ENCODE measurements at places on chromosomes 7 and 10.
A peak's percentile ranks its signal among the peaks of the same experiment; 100 is the strongest.

GRCh38 chr7:151012911-151013347 lies 11.4 kb downstream of the ATG9B start:
- DNase-seq, result no peak

DNA sequence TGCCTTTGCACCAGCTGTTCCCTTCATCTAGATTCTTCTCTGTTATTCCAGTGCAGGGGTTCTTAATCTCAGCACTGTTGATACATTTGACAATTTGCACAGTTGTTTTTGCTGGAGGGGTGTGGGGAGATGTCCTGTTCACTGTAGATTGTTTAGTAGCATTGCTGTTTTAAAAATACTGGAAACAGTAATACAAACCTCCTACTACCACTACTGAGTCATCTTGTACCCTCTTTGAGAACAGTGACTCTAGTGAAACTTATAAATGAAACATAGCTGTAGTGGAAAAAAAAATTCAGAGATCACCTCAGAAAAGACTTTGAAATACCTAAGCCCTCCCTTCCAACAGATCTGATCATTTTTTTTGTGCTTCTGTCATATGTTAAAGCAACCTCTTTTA lies 154.8 kb upstream of the TMEM196 start:
- DNase-seq, result peak; percentile 15

DNA sequence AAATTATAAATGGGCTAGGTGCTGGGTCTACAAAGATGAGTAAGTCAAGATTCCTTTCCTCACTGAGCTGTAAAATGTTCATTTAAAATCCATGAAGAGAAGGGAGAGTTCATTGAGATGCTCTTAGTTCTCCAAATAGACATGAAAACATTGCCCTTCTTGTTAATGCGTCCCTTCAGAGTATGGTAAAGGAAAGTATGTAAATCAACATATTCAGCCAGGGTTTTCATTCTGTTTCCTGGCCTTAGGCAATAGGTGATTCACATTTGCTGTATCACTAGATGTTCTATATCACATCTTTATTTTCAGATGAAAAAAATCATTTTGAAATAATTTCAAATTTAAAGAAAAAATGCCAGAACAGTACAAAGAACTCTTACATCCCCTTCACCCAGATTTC lies 5.4 kb downstream of the ANKIB1 start:
- DNase-seq, result no peak

DNA sequence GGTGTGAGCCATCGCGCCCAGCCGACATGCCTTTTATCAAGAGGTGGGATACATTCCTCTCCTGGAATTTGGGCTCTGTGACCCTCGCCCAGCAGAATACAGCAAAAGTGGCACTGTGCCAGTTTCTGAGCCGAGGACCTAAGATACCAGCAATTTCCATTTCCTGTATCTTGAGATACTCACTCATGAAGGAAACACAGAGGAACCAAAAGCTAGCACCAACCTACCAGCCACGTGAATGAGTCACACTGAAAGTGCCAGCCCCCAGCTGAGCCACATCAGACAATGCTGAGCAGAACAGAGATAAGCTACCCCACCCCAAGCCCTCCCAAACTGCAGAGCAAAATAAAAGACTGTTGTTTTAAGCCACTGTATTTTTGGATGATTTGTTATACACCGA lies 56.3 kb downstream of the CACUL1 start:
- DNase-seq, result no peak

DNA sequence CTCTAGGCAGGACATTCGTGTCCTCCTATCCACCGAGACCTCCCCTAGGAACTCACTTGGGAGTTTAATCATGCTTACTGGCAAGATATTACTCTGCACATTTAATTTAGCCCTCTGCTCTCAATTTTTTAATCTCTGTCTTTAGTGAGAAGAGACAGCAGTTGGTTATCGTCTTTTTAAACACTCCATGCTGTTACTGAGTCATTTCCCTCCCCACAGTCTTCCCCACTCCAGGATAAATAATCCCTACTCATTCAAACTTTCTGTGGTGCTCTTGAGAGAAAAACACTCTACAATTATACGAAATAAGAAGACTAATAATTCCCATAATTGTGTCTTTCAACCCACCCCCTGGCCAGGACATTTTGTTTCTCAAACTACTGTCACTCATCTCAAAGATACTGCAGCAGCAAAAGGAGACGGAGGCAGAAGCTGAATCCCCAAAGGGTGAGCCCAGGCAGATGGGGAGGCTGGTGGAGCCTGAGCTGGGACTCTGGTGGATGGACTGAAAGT lies 84.2 kb downstream of the ANK3 start:
- DNase-seq, result no peak

DNA sequence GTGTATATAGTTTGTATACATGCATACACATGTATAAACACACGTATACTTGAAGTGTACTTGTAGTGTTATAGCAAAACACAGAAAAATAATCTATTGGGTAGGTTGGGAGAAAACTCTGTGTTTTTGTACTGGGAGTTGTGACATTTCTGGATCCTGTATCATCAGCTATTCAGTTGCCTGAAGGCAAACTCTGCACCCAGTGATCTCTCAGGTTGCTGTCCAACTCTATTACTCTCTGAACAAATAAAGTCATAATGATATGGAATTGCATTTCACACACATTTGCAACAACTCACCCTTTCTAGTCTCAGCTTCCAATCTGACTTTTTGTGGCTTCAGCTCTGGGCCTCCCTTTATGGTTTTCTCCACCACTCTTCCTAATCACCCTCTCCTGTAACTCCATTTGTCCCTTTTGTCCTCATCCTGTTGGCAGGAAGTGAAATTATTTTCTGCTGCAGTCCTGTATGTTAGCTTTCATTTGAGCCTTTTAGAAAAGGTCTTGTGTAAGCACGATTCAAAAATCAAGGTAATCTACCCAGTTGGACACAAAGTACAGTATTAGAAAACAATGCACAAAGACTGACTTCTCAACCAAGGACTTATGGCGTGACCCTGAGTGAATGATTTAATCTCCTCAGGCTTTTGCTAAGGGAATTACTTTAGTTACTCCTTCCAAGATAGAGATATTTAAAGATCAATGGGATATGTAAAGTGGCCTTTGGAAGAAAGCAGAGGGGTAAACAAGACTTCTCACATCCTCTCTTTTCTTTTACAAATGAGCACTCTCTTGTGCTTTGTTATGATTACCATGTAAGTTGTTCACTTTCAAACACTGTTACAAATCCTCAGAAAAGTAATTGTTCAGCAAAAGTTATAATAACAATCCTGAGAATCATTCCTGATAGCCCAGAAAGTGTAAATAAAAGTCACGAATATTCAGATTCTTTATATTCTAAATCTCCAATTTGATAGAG lies 249.1 kb downstream of the KCND2 start:
- no peak for DNase-seq

- no peak for DNase-seq
Measured at GRCh38 chr7:157930441-157930840, 593.6 kb downstream of the DNAJB6 start.

- no peak for DNase-seq
Measured at GRCh38 chr10:75070961-75071428, 40.5 kb upstream of the SAMD8 start.

DNA sequence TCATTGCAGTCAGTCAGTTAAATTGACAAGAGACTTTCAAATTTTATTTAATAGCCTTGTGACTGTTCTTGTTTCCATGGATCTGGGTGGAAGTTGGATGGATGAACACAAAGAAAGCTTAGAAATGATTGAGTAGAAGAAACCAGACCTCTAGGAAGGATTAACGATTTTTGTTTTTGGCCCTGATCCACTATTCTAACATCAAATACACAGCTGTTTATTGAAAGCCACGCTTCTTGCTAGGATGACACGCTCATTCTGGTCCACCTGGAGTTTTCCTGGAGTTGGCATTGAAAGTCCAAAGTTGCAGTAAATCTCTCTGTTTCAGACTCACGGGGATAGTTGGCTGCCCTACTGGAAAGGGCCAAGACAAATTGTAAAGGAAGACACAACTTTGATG lies 108.4 kb downstream of the KIF20B start:
- no peak for DNase-seq

GRCh38 chr10:19580691-19581090 lies 235.5 kb upstream of the PLXDC2 start:
- DNase-seq, result no peak

- no peak for DNase-seq
Measured at GRCh38 chr10:104123397-104123796, 1.4 kb downstream of the SFR1 start.

GRCh38 chr10:99993701-99994689 lies 15.8 kb downstream of the DNMBP start:
- peak; percentile 45 for DNase-seq

GRCh38 chr7:109532262-109532992 lies 962.8 kb downstream of the DNAJB9 start:
- no peak for DNase-seq

DNA sequence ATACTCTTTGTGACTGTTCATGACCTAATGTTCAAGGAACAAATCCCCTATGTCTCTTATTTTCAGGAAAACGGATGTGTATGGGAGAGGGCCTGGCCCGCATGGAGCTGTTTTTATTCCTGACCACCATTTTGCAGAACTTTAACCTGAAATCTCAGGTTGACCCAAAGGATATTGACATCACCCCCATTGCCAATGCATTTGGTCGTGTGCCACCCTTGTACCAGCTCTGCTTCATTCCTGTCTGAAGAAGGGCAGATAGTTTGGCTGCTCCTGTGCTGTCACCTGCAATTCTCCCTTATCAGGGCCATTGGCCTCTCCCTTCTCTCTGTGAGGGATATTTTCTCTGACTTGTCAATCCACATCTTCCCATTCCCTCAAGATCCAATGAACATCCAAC lies 27.3 kb upstream of the CYP2C19 start:
- no peak for DNase-seq

Measured in GM12892 (cell line).